ENCODE measurements at places on chromosomes 5 and 9.

- DNase-seq = no peak
Observed at GRCh38 chr5:139287890-139288635, 5.5 kb upstream of the MATR3 start.

GRCh38 chr9:131475956-131476776, 26.6 kb upstream of the POMT1 start:
- DNase-seq = peak; percentile 39

GRCh38 chr9:137095664-137096517, 9.1 kb downstream of the MAN1B1 start:
- DNase-seq = peak; percentile 73

- no peak for DNase-seq
Observed at GRCh38 chr9:109378316-109378715, 57.5 kb upstream of the EPB41L4B start.

GRCh38 chr9:38386319-38386895, 6.1 kb upstream of the ALDH1B1 start:
- DNase-seq = no peak

DNA sequence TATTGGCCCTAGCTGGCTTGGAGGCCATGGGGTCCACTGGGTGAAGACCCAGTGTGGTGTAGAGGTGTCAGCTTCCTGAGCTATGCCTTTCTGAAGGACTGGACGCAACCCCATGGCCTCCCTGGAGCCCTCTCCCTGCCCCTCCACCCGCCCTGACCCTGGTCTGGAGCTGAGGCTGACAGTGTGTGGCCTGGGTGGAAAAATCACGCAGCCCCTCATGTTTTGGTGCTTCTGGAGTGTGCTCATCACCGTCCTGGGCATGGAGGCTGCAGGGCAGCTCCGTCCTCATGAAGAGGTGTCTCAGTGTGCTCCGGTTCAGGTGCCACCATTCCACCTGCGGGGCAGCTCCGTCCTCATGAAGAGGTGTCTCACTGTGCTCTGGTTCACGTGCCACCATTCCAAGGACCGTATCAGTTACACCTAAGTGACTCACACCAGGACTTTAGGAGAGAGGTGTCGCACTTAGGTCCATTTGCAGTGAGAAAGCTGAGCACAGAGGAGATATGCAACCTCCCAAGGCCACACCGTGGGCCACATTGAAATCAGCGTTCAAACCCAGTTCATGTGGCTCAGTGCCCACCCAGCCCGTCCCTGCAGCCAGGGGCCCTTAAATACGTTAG, 214.3 kb upstream of the IRX1 start:
- DNase-seq = no peak

GRCh38 chr9:5575000-5575399, 53.9 kb upstream of the RIC1 start:
- no peak for DNase-seq

- no peak for DNase-seq
Observed at GRCh38 chr5:107783551-107783950, 112.8 kb upstream of the EFNA5 start.

DNA sequence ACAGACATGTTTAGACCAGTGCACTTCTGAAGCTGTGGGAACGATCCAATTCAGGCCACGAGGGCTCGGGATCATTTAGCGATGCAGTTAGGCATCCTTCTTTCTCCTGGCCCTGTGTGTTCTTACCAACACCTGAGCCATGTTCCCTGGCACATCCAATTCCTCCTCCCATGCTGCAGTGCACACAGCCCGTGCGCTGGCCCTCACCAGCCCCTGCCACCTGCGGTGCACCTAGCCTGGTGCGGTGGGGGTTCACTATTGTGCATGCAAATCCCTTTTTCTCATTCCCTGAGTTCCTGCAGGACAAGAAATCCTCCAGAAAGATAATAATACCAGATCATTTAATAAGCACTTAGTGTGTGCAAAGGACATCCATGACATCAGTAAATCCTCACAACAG, 53.5 kb downstream of the NEURL1B start:
- no peak for DNase-seq

DNA sequence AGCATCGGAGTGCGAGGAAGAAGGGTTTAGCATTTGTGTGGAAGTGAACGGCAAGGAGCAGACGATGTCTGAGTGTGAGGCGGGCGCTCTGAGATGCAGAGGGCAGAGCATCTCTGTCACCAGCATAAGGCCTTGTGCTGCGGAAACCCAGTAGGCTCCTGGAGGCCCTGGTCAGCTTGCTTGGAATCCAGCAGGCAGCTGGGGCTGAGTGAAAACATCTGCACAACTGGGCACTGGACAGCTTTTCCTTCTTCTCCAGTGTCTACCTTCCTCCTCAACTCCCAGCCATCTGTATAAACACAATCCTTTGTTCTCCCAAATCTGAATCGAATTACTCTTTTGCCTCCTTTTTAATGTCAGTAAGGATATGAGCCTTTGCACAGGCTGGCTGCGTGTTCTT, 72.1 kb downstream of the C7 start:
- no peak for DNase-seq

DNA sequence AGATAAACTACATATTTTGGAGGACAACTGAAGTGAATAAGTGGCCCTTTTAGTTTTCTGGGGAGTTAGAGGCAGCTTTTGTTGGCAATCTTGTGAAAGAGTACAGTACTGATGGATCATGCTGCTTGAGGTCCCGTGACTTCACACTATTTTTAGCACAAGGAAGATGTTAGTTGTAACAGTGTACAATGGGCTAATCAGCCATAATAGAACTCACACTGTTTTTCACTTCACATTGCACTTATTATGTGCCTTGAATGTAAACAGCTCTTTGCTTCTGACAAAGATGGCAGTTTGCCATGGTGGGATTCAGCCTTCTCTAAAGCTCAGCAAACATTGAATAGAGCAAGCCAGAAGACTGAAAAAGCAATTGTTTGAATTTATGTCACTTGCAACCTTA, 176.7 kb upstream of the ZNF608 start:
- DNase-seq = no peak

DNA sequence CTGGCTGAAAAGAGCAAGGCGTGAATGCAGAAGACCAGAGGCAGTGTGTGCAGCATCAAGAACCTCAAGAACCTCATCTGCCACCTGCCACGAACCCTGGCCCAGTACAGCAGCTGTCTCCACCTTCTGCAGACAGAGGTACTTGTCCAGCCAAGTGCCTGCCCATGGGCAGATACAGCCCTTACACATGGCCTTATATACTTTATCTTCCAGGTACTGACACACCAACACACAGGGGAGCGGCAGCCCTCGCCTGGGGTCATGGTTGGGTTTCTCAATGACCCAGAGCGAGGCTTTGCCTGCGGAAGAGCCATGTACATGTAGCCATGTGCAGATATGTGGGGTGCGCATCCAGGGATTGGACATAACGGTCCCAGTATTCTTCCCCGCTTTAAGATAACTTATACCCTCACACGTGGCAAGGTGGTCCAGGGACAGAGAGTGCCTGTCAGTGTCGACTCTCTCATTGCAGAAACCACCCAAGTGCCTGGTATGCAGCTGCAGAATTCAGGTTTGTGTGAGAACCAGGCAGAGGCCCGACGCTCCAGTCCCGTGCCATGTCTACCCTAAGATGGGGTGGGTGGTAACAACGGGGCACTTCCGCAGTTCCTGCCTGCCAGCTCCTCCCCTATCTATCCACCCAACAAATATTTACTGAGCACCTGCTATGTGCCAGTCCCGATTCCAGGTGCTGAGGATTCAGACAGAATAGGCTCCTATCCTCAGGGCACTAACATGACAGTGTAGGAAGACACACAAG, 206.9 kb downstream of the FSTL4 start:
- DNase-seq = no peak

- DNase-seq = no peak
Observed at GRCh38 chr9:108996643-108997042, 16.7 kb downstream of the CTNNAL1 start.

GRCh38 chr9:92278110-92278509, 15.4 kb downstream of the IARS1 start:
- DNase-seq = no peak

All from WERI-Rb-1 (cell line).